ENCODE measurements at places on chromosomes 2 and 18. TPM values are rescaled to one million over a fixed set of nuclear protein-coding genes. Genes with fewer than 3 reads are reported as not detected.

Gene DSG1
- polyA plus RNA-seq = not detected

Gene IL1RN
- polyA plus RNA-seq = not detected

GRCh38 chr2:144595686-144596072 lies 75.8 kb upstream of the ZEB2 start:
- no peak for DNase-seq

GRCh38 chr2:223613017-223613950 lies 11.1 kb upstream of the SCG2 start:
- no peak for DNase-seq

- DNase-seq = no peak
These were observed 77.0 kb upstream of the ZNF532 start for GRCh38 chr18:58787536-58788149.

- DNase-seq = no peak
These were observed 8.5 kb downstream of the STAM2 start for GRCh38 chr2:152167065-152167464.
